CD8-positive, alpha-beta T cell (primary cell): ENCODE measurements at places on chromosomes 3 and 15. TPM values are rescaled to one million over a fixed set of nuclear protein-coding genes. Genes with fewer than 3 reads are reported as not detected.

DNA sequence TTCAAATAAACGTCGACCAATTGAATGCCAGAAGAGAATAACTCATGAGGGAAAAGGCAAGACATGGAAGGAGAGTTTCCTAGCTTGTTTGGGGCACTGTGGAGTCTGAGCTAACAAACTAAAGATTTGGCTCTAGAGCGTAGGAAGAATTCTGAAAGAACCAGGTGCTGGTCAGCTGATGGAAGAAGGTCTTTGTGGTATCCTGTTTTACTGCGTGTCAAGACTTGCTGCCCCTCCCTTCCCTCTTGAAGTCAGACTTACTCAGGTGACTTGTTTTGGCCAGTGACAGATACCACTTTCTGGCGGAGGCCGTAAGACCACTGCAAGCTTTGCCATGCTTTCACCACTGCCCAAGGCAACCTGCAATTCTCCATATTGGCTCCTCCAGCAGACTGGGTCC is 673 bp upstream of the HCLS1 start:
- no peak for DNase-seq

DNA sequence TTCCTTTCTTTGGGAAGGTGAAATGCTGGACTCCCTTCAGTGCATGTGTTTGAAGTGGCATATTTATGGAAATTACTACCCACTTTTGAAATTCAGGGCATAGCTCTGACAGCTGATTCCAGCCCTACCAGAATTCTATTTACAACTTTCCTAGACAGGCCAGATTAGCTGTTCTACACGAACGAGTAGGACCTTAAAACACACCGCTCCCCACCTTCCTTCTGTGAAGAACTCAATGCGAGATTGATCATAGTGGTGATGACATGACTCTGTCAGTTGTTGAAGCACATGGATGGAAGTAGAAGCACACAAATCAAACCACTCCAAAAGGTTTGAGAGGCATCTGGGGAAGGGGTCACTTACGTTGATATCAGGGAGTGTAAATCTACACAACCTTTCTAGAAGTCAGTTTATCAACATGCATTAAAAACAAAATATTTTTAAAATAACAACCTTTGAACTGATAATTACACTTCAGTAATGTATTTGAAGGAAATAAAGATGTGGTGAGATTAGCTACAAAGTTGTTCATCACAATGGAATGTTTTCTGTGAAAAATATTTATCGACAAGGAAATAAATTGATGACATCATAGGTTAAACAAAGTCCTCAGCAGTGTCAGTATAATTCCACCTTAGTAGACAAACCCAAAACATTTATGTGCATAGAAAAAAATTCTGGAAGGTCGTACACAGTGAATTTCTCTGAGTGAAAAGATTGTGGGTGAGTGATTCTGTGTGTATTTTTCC is 29.8 kb downstream of the RARB start:
- DNase-seq: no peak

The PLSCR2 gene
- total RNA-seq: not detected

- no peak for DNase-seq
These were observed 143.5 kb downstream of the GAP43 start for GRCh38 chr3:115766587-115767482.

DNA sequence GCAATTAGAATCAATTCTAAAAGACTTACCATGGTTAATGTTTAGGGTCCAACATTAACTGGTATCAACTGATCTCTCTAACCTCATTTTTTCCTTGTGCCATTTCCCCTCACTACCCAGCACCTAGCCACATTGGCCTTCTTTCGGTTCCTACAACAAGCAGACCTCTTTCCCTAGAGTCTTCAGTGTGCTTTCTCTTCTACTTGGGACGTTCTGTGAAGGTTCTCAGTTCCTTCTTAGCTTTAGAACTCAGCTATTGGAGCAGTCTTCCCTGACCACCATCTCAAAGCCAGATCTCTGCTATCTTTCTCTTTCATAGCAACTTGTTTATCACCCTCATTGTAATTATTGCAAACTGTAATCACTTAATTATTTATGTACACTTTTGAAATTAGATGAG is 31.5 kb upstream of the MINDY4B start:
- DNase-seq: no peak

GRCh38 chr3:137249311-137249940 is 291.6 kb downstream of the IL20RB start:
- no peak for DNase-seq

- DNase-seq: no peak
These were observed 79.2 kb upstream of the COL8A1 start for GRCh38 chr3:99559196-99559595.

GRCh38 chr15:67174864-67175573 is 79.4 kb downstream of the AAGAB start:
- DNase-seq: no peak

The UBAP1L gene
- 5.9 TPM for total RNA-seq

DNA sequence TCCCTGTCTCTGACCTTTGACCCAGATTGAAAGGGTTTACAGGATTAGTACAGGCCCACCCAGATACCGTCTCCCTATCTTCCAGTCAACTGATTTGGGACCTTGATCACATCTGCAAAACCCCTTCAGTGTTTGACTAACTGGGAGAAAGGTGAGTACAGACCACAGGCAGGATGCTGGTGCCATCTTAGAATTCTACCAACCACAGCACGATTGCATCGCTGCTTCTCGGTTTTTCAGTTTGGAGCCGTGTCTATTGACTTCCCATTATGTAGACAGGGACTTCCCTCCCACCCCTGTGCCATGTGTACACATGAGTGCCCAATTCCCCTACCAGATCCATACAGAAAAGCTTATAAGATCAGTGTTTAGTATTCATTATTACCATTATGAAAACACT is 6.6 kb upstream of the KLF13 start:
- DNase-seq: no peak

The BTD gene
- total RNA-seq: 11.3 TPM

The MAP1A gene
- 0.75 TPM for total RNA-seq

The ANKRD63 gene
- total RNA-seq: not detected

- DNase-seq: no peak
These were observed 28.7 kb downstream of the CMTM7 start for GRCh38 chr3:32420126-32421038.

The FBXW12 gene
- total RNA-seq: not detected

The TNFAIP8L3 gene
- total RNA-seq: not detected

DNA sequence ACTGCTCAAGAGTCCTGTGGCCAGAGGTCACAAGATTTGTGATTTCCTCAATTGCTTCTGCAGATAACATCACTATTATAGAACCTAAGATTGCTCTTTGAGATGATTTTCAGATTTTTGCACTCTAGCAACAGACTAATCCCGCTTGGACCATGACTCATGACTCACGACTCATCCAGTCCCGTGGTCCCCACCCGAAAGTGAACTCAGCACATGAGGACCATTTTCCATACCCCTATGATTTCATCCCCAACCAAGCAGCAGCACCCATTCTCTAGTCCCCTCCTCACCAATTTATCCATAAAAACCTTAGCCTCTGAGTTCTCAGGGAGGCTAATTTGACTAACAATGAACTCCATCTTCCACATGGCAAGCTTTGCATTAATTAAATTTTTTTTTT is 106.3 kb upstream of the ALCAM start:
- DNase-seq: no peak

The SRGAP3 gene
- total RNA-seq: 2.3 TPM

The ITIH1 gene
- not detected for total RNA-seq

- no peak for DNase-seq
These were observed 85.1 kb upstream of the TRA2B start for GRCh38 chr3:186022931-186023330.

The RHCG gene
- not detected for total RNA-seq

DNA sequence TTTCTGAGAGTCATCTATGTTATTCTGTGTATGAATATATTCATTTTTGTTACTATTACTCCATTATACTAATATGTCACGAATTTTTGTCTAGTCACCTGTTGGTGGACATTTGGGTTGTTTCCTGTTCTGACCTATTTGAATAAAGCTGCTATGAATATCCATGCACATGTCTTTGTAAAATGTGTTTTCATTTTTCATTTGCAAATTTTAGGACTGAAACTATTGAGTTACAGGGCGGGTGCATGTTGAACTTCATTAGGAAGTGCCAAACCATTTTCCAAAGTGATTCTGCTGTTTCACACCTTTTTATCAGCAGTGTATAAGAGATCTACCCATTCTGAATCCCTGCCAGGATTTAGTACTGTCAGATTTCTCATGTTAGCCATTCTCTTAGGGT is 37.7 kb upstream of the IQCF6 start:
- DNase-seq: no peak

The STAC gene
- total RNA-seq: not detected

GRCh38 chr3:183341545-183342288 is 86.7 kb downstream of the MCF2L2 start:
- no peak for DNase-seq

DNA sequence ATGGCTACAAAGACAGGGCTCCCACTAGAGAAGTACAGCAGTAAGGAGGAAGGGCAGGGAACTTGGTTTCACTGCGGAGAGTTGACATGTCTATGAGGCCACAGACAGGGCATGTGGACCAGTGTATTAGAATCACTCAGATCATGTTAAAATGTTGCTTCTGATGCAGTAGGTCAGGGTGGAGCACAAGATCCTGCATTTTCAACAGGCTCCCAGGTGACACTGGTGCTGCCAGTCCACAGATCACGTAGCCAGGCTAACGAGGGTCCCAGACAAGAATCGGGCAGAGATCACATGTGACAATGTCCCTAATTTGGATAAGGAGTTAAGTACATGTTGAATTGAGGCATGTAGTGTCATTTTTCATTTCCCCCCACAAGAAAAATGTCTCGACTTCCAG is 73.6 kb downstream of the SPSB4 start:
- DNase-seq: no peak

GRCh38 chr3:140164156-140164555 is 229.2 kb downstream of the CLSTN2 start:
- DNase-seq: no peak

- no peak for DNase-seq
These were observed 14.4 kb downstream of the TMOD2 start for GRCh38 chr15:51765751-51766150.

DNA sequence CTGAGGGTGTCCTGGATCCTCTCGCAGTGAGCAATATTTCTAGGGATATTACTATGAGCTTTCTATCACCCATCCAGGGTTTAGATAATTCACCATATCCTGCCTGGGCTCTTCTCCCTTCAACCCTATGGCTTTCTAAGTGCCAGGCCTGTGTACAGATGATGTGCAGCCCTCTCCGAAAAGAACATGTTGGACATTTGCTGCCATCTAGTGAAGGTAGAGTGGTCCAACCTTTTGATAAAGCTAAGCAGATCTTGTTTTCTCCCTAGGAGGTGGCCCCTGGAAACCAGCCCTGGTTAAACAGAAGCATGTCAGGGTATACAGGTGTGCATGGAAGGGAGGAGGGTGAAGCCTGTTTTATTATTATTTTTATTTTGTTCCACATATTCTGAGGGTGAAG is 27.9 kb upstream of the SCN10A start:
- DNase-seq: no peak

GRCh38 chr3:134311693-134312071 is 61.0 kb upstream of the RYK start:
- DNase-seq: peak; percentile 23

DNA sequence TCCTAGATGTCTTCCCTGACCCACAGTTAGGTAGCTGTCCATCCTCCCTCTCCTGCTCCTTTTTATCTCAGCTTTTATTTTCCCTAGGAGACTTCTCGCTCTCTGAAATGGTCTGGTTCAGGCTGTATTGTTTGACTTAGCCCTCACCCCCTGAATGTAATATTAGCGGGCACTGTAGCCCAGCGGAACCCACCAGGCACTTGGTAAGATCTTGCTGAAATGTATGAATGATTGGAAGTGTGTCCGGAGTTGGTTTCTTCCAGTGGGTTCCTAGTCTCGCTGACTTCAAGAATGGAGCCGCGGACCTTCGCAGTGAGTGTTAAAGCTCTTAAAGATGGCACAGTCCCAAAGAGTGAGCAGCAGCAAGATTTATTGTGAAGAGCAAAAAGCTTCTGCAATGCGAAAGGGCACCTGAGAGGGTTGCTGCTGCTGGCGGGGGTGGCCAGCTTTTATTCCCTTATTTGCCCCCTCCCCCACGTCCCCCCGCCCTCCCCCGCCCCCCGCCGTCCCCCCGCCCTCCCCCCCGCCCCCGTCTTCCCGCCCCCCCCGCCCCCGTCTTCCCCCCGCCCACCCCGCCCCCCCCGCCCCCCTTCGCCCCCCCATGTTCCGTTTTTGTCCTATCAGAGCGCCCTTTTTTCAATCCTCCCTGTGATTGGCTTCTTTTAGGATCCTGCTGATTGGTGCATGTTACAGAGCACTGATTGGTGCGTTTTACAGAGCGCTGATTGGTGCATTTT is 694 bp upstream of the EEFSEC start:
- DNase-seq: no peak

GRCh38 chr3:170751899-170752293 is 118.1 kb downstream of the RPL22L1 start:
- DNase-seq: no peak

- no peak for DNase-seq
These were observed 62.2 kb downstream of the SMAD6 start for GRCh38 chr15:66764072-66764786.

The AGTR1 gene
- not detected for total RNA-seq

DNA sequence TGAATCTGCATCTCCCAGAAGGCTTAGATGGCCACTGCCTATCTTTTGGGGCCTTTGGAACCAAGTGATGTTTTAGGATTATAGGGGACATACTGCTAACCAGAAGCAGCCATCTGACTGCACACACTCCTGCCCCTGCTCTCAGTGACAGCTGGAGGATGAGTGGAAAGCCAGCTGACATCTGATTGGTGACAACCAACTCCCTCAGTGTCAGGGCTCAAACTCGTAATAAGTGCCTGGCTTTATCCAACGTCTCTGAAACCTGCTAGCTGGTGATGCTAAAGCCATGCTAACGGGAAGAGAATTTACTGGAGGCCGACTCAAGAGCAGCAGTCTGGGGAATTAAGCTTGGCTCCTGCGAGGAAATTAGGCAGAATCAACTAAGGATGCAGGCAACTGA is 35.1 kb downstream of the KY start:
- DNase-seq: no peak

The MOBP gene
- total RNA-seq: not detected

The RETNLB gene
- total RNA-seq: not detected

The SLC51A gene
- not detected for total RNA-seq

DNA sequence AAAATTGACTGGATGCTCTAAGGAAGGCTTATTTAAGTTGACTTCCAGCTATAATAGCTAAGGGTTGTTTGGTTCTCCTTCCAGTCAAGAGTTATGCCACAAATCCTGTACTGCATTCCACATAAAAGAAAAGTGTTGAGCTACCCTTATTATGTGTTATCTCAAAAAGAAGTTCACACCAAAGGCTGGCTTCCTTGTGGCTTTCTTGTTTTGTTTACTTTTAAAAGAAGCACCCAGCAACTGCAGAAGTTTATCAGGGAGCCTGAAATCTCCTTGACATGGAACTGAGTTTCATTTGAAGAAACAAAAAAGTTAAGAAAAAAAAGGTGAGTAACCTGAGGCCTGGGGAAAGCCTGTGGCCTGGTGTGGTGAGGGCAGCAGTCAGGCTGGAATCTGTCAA is 10.2 kb downstream of the MGLL start:
- no peak for DNase-seq

- DNase-seq: no peak
These were observed 513.9 kb downstream of the TBL1XR1 start for GRCh38 chr3:176683382-176683781.
